ENCODE measurements at places on chromosomes 4 and X.

- DNase-seq, result no peak
Measured at GRCh38 chrX:47179221-47179927, 14.3 kb upstream of the UBA1 start.

GRCh38 chrX:20418379-20419150 is 151.9 kb upstream of the RPS6KA3 start:
- peak; percentile 1 for DNase-seq

- no peak for DNase-seq
Measured at GRCh38 chr4:8377103-8378075, 63.1 kb downstream of the ACOX3 start.

DNA sequence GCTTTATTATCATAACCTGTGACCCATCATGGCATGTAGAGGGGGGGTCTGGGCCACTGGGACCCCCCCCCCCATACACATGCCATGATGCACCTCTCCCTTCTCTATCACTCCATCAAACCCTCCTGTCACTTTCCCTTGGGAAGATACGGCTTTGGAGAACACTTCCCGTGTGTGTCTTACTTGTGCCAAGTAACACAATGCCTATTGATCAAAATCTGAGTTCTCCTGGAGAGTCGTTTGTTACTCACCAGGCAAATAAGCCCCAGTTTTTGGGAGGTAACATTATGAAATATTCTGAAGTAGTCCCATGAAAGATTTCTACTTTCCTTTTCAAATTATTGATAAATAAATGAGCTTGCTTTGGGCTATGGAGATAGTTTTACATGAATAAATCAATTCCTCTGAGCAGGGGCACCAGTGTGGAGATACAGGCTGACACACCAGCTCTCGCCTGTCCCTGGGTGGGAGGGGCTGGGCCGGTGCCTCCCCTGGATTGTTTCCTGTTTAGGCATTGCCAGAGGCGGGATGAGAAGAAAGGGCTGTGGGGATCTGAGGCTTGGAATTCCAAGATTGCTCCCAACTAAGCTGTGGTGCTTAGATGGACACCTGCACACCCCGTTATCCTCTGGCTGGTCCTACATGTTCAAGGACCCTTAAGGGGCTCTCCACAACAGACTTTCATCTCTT is 63.2 kb upstream of the WWC2 start:
- no peak for DNase-seq
